GDM1 (cell line): ENCODE measurements at places on chromosomes 6 and 20.

DNA sequence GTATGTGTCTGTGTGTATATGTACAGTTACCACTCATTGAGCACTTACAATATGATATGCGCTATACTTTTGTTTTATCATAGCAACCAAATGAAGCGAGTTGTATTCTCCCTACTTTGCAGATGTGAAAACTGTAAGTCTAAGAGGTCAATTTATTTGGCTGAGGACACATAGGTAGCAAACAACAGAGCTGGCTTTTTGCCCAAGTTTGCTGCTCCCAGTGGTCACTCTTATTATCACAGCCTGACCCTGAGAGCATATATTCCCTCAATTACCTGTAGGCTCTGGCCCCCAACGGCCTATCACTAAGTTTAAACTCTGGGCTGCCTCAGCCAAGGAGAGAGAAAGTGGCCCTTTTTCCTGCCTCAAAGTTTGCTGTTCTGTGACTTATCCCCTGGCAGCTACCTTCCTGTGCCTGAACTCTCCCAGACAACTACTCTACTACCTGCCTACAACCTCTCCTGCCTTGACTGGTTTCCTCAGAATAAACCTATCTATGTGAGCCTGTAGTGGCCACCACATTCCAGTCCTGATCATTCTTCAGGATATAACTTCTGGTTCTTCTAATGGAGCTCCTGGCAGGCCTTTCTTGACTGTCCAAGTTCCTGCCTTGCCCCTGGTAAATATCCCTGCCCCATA is 221.8 kb downstream of the FRK start:
- no peak for DNase-seq

- no peak for DNase-seq
Observed at GRCh38 chr6:160362556-160362955, 14.4 kb downstream of the SLC22A3 start.

DNA sequence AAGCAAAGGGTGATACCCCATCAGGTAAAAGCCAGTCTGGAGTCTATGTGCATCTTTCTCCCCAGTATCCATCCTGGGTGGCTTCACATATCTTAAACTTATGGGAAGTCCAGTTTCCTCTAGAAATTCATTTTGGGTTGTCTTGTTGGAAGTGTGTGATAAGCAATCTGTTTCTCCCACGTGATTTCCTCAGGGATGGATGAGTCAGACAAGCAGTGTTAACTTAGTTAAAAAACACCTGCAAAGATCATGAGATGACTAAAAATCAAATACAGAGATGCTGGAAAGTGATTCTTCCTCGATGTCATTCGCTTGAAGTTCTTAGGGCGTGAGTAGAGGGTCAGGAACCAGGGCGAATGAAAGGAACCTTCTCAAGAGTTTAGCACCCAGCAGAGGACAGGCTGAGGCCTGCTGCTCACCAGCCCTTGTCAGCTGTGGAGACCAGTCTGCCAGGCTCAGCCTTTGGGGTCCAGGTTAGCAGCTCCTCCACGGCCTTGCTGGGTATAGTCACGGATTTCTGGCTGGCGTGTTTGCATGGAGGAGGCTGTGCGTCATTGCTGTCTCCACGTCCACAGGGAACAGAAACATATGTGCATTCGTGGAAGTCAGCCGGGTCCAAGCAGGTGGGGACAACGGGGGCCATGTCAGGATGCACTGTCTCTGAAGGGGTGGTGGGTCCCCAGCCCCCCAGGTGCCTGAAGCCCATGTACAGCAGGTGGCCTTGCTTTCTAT is 2.8 kb upstream of the PNPLA1 start:
- no peak for DNase-seq

- no peak for DNase-seq
Observed at GRCh38 chr6:130381012-130381411, 15.2 kb downstream of the TMEM200A start.

- peak; percentile 23 for DNase-seq
Observed at GRCh38 chr6:130872250-130873095, 45.3 kb downstream of the SMLR1 start.

- no peak for DNase-seq
Observed at GRCh38 chr6:96675597-96675996, 112.7 kb downstream of the FHL5 start.

GRCh38 chr6:163412801-163413344 is 1.6 kb upstream of the QKI start:
- no peak for DNase-seq

- no peak for DNase-seq
Observed at GRCh38 chr6:168937054-168937453, 316.6 kb downstream of the THBS2 start.

DNA sequence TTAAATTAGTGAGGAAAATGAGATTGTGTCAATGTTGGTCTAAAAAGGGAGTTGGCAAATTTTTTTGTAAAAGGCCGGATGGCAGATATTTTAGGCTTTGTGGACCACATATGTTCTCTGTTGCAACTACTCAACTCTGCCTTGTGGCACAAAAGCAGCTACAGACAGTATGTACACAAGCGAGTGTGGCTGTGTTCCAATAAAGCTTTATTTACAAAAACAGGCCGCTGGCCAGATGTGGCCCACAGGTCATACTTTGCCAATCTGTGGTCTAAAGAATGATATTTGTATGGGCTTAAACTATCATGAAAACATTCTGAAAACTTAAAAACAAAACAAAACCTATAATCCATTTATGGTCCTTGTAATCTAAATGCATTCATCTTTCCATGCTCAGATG is 228.3 kb downstream of the CLIC5 start:
- DNase-seq = no peak

GRCh38 chr20:32541323-32542258 is 43.5 kb downstream of the NOL4L start:
- DNase-seq = no peak

DNA sequence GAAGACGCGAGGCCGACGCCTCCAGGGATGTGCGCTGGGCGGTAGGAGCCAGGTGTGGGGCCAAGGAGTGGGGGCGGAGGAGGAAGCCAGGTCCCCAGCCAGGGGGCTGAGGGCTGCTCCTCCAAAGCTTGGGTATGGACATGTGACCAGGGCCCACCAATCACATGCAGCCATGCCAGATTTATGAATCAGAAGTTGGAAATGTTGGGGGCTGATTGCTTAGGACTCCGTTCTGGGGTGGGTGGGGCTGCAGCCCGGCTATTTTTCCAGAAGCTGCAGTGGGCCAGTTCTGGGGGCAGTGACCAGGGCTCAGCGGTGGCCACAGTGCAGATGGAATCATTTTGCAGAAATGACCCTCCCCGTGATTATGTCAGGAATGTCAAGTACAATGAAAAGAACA is 96.0 kb downstream of the CEBPB start:
- no peak for DNase-seq

- no peak for DNase-seq
Observed at GRCh38 chr20:49483018-49483695, 689 bp upstream of the KCNB1 start.

DNA sequence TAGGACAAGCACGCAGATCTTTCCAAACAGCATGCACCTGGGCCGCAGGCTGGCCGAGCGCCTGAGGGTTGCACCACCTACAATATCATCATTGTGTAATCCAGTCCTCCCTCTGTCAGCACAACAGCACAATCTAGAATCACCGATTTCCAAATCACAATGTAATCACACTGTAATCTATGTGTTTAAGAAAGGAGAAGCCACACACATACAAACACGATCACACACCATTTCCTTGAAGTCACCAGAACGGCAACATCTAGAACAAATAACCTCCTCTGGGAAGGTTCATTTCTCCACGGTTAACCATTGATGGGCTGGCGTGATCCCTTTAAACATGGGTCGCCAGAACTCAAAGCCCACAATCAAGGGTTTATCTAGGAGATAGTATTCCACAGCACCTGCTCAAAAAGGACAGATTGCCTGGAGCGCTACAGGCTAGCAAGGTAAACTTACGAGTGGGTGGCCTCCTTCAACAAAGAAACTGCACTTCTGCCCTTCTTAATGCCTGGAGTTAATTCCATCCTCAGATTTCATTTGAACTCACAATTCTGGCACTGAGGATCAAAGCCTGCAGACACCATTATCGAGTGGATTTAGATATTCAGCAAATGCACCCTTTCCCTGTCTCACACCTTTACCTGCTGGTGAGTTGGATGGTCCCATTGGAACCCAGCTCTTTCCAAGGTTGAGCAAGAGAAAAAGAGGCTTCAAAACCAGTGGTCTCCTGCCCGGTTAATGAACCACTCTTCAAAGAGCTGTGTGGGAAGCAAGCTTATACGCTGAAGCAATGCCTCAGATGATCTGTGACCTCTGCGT is 83.8 kb upstream of the FOXQ1 start:
- no peak for DNase-seq

DNA sequence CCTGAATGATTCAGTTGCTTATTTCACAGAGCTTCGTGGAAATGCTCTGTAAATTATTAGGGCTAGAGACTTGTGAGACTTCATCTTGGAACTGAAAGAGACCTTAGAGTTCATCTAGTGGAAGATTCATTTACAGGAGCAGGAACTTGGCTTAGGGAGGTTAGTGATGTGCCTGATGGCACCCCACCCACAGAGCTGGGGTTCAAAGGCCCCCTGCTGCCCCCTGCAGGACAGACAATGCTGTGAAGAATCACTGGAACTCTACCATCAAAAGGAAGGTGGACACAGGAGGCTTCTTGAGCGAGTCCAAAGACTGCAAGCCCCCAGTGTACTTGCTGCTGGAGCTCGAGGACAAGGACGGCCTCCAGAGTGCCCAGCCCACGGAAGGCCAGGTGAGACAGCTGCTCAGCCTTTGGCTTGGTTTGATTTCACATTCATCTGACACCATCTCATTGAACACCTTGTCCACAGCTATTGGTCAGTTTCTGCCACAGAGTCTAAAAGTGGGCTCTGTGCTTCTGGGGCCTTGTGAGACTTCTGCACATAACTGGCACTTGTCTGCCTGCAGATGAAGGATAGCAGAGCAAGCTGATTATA is 25.1 kb downstream of the MYBL2 start:
- DNase-seq = peak; percentile 18

DNA sequence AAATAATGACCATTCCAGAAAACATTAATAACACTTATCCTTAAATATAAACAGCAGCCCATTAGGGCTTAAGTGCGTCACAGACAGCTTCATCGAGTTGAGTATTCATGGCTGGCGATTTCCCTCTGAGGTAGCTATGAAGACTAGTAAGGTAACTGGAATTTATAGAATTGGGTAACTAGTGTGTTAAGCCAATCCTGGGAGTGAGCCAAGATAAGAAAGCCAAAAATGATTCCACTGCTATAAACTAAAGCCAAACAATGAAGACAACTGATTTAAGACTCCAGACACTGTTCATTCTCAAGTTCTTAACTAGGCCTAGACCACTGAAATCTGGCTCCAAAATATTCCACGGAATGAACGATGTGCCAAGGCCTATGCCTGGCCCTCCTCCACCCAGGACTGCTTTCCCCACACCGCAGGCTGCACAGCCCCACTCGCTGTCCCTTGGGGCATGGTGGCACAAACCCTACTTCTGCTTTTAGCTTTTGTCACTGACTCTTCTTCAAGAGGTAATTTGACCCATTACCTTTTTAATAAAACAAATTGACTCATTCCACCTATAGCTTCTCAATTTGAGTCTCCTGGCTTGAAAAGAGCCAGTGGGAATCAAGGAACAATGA is 66.0 kb downstream of the BLOC1S5 start:
- no peak for DNase-seq

DNA sequence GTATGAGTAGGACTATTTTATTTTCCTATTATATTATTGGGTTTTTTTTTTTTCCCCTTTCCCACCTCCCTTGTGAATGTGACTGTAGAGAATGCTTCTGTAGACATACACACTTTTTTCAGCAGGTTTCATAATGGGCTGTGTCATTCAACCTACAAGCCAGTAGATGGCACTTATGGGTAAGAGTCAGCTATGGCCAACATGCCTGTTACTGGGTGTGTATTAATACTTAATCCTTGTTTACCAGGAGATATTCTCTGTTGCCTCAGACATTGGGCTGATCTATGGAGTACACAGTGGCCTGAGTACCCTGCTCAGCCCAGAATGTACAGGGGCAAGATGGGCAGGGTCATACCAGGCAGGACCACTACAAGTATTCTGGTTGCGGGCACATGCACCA is 382.5 kb downstream of the EPHA7 start:
- DNase-seq = peak; percentile 16

DNA sequence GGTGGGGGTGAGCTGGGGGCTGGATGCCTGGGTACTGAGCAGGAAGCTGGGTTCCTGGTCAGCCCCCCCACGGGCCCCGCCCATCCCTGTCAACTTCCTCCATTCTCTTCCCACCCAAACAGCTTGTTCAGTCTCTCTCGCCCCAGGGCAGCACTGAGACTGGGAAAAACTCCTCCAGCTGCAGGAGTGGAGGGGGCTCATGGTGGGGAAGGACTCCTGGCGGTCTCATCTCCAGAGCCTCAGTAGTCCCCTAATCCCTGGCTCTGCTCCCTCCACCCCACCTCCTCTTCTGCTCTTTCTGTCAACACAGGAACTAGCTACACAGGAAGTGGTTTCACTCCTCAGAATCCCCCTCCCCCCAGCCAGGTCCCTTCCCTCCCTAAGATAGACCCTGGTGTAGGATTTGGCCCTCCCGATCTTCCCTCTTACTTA is at the start of gene GPSM3:
Gene GPSM3 (minus strand): TSS at position 36 of the 432 bp plus-strand sequence. CDS start 130 bp downstream, outside the sequence.
- DNase-seq = peak; percentile 79

DNA sequence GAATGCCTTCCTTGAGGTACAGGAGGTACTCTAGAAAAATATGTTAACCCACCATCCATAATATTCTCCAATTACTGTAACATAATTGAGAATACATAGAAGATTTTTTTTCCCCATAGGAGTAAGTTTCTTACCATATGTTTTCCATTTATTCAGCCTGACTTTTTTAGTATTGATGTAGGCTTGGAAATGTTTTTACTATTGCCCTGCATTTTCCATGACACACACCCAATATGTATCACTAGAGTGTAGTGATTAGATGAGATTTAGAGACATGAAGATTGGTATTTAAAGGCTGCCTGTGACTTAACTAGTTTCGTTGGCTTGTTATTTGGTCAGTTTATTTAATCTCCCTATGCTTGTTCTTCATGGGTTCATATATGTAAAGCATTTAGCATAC is 39.5 kb downstream of the KCNQ5 start:
- DNase-seq = no peak

GRCh38 chr20:38357653-38358207 is 11.4 kb downstream of the LBP start:
- DNase-seq = no peak

- no peak for DNase-seq
Observed at GRCh38 chr6:101290346-101290745, 103.2 kb upstream of the GRIK2 start.

GRCh38 chr20:15599961-15600360 is 973.3 kb downstream of the KIF16B start:
- no peak for DNase-seq

GRCh38 chr6:142946181-142946923 is 1.4 kb upstream of the HIVEP2 start:
- DNase-seq = no peak
